ENCODE measurements at places on chromosomes 5 and 9.

DNA sequence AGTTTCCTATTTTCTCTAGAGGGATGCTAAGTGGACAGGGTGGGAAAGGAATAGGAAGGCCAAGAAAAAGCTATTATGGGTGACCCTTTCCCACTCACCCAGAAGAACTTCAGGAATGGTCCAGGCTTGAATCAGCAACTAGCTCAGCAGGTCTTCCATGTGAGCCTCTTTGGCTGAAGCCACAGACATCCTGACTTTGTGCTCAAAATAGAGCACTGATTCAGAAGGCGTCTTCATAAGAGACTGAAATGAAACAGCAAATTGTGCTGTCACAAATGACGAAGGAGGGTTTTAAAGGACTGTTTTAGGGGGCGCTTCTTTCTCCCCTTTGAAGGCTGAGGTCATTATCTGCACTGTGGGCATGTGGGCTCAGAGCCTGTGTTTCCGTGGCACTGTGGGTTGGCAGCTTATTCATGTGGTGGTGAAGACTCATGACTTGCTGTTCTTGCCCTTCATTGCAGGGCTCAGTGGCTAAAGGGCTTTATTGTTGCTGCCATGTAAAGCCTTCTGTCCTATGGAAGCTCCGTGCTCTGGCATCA is 65.8 kb upstream of the NFIL3 start:
- no peak for DNase-seq

- DNase-seq: peak; percentile 48
These were observed 556 bp upstream of the CDK9 start for GRCh38 chr9:127785023-127785932.

DNA sequence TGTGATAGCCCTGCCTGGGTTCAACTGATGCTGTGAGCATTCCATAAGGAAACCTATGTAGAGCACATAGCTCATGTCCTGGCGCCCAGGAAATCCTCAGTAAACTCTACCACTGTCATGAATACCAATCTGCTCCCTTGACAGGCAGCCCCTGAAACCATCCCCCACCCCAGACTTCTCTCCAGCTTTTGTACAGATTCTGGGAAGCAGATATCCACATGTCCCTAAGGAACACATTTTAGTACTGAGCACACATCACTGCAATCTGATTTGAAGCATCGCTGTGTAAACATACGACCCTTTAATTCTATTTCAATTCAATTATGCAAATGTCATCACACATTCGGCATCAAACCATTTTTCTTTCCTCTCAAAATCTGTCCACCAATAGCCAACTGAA is 89.5 kb upstream of the FSTL4 start:
- DNase-seq: no peak

DNA sequence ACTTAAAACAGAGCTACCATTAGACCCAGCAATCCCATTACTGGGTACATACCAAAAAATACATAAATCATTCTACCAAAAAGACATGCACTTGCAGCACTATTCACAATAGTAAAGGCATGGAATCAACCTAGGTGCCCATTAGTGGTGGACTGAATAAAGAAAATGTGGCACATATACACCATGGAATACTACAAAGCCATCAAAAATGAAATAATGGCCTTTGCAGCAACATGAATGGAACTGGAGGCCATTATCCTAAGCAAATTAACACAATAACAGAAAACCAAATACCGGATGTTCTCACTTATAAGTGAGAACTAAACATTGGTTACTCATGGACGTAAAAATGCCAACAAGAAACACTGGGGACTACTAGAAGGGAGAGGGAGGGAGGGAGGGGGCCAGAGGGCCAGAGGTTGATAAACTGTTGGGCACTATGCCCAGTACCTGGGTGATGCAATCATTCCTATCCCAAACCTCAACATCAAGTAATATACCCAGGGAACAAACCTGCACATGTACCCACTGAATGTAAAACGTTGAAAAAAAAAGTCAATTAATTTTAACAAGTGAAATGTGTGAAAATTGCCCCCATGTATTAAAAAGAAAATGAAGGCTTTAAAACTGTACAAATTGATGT is 24.5 kb upstream of the GPR150 start:
- DNase-seq: no peak

DNA sequence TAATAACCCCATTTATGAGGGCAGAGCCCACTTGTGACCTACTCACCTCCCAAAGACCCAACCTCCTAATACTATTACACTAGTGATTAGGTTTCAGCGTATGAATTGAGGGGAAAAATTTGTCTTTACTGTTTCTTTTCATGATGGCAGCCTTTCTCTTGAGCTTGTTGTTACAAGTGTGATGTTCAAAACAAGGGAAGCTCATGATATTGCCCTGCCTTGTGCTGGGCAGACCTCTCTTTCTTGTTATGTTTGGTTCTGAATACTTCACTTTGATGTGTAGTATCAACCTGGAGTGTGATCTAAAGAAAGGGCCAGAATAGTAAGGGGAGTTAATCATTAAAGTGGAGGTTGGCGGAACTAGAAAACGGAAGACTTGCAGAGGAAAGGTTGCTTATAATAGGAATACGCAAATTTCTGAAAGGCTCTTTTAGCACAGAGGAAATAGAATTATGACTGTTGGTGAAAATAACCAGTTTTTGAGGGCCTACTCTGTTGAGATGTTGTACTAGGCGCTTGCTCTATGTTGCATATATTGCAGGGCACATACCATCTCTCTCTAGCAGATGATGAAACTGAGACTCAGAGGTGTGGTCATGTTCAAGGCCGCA is 68.2 kb downstream of the MELK start:
- no peak for DNase-seq

GRCh38 chr5:112276991-112277390 is 142.1 kb downstream of the EPB41L4A start:
- no peak for DNase-seq

DNA sequence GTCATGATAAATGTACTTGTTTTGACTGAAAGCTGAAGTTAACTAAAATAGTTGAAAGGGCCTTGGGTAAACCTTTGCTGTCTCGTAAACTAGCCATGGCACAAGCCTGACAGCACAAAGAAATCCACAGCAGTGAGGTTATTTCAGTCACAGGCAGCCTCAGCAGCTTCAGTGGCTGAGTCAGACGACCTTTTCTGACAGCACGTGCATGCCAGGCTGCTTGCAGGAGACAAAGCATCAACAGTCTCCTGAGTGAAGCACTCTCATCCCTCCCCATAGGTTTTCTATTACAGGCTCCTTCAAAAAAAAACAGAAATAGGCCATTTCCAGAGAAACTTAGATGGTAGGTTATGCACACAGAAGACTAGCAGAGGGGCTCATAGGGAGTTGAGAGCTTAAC is 34.6 kb downstream of the OXCT1 start:
- no peak for DNase-seq

- DNase-seq: no peak
These were observed at the start of gene GFRA3 for GRCh38 chr5:138274189-138274853. Gene GFRA3, minus strand, starts transcription at chr5:138274621. Its CDS starts 197 bp downstream, at chr5:138274424.

DNA sequence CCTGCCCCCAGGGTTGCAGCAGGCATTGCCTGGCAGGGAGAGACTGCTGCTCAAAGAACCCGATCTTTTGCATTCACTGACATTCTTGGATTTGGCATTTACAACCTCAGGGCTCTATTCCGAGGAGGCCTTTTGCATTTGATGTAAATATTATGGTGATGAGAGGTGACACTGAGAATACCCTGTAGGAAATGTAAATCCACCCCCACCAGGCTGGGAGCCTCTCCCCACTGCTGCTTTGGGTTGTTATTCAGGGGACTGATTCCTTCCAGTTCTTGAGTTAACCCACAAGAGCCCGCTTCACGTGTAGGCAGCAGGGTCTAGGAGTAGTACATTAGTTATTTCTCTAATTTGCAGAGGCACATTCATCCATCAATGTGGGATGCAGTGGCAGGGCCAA is 55.5 kb upstream of the ARAP3 start:
- no peak for DNase-seq

DNA sequence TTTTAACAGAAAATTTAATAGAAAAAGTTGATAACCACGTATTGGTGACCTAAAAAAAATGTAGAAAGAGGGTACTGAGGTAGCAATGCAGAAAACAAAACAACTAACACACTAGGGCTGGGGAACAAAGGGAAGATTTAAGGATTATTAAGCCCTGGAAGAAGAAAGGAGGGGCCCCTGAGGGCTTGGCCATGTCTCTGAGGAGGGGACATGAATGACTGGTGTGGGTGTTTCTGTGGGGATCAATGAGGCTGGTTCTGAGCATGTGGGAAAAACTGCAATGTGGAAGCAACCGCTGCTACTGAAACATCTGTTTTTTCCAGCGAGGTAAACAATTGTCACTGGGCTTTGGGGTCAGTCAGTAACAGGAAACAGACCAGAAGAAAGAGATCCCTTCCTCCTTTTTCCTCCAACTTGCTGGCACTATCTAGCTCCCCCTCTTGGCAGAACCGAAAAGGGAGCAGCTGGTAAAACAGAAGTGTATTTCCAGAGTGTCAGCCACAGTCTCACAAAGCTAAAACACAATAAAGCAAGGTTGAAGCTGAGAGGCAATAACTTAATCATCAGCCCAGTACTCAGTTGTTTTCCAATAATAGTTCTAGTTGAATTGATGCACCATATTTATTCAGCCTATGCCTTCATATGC is 48.3 kb downstream of the ATPSCKMT start:
- no peak for DNase-seq

DNA sequence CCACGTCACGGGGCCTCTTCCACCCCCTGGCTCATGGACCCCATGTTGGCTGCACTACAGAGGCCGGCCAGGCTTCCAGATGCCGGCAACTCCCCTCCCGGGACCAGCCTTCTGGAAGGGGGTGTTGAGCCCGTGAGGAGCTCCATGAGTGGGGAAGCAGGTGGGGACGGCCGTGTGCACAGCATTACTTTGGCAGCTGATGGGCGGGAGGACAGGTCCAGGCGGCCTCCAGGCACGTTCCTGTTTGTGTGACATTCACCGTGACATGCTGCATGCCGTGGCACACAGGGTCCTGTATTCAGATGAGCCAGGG is 29.1 kb upstream of the ABO start:
- DNase-seq: no peak

DNA sequence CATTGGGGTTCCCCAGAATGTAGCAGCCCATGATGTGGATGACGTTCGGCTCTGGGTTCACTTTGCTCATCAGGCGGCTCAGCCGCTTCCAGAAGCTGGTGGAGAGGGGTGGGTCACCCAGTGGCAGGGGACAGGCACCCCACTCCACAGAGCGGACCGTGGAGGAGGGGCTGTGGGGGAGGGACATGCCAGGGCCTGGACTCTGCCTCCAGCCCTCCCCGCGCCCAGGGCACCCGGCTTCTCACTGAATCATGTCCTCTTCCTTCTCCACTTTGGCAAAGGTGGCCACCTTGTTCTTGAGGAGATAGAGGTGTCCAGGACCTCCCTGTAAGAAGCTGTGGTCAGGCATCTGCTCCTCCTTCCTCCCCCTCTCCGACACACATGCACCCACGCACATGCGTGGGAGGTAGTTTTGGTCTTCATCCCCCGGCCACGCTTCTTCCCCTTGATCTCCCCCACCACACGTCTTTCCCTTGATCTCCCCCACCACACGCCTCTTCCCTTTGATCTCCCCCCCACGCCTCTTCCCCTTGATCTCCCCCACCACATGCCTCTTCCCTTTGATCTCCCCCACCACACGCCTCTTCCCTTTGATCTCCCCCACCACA is 8.9 kb upstream of the ENTPD8 start:
- no peak for DNase-seq

DNA sequence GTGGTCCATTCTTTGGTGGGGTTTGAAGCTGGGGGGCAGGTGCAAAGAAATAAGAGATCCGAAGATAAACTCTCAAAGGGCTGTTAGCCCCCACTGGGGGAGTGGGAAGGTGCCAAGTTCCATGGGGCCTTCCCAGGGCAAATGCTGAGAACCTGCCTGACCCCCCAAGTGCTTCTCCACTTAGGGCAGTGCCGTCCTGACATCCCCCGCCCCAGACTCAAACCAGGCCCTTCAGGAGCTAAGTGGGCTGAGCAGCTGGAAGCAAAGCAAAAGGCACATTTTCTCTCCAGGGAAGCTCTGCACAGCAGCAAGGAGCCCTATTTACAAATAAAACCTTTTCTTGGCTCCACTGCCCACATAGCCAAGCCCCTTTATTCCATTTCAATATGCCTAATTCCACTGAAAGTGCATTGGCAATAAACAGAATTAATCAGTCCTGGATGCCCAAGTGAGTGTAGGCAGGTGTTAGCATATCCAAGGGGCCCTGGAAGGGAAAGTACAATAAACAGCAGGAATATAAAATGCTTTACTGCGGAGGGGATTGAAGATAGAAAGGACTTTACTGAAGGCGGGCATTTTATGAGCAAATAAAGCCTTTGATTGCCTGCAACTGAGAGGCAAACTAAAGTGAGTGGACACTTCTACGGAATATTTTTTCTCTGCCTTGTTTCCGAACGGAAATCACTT is 44.6 kb downstream of the WHRN start:
- DNase-seq: no peak

GRCh38 chr9:4222357-4222756 is 77.5 kb downstream of the GLIS3 start:
- no peak for DNase-seq

GRCh38 chr9:119839888-119840287 is 470.7 kb upstream of the BRINP1 start:
- no peak for DNase-seq

- DNase-seq: no peak
These were observed 15.7 kb downstream of the LVRN start for GRCh38 chr5:115977988-115978387.

Data from bone marrow (tissue), 2 donors.